ENCODE measurements at places on chromosomes 2 and 18. TPM values are rescaled to one million over a fixed set of nuclear protein-coding genes. Genes with fewer than 3 reads are reported as not detected.

Gene CRYGC
- total RNA-seq = not detected

Gene TXNDC2
- total RNA-seq = 0.07 TPM

Gene RIT2
- total RNA-seq = not detected

Gene ARMC9
- 27.4 TPM for total RNA-seq

Gene HRH4
- not detected for total RNA-seq

Gene CXCR1
- not detected for total RNA-seq

Gene WIPF1
- 21.1 TPM for total RNA-seq

Gene SLC23A3
- total RNA-seq = 1.8 TPM

Gene TM4SF20
- not detected for total RNA-seq

Gene MOB4
- total RNA-seq = 41.6 TPM

Gene DARS1
- total RNA-seq = 113 TPM
